ENCODE measurements at places on chromosomes 12 and 14.

DNA sequence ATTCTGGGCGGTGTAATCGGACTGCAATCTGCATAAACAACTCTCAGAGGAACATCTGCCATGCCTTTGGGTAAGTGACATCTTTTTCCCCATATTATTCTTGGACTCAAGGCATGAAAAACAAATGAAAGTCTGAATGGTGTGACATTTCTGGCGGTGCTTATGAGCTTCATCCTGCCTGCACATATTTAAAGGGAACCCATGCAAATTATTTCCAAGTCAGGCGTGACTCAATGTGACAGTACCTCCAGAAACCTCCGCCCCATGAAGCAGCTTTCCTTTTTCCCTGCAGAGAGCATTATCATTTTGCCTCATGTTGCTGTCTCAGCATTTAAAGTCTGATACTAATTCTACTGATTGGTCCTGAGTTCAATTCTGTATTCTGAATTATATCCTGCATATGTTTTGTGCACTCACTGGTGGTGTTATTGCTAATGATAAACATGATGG, 585.4 kb downstream of the SNAPC1 start:
- no peak for DNase-seq

GRCh38 chr14:105107781-105108515, 42.7 kb upstream of the GPR132 start:
- DNase-seq: no peak

DNA sequence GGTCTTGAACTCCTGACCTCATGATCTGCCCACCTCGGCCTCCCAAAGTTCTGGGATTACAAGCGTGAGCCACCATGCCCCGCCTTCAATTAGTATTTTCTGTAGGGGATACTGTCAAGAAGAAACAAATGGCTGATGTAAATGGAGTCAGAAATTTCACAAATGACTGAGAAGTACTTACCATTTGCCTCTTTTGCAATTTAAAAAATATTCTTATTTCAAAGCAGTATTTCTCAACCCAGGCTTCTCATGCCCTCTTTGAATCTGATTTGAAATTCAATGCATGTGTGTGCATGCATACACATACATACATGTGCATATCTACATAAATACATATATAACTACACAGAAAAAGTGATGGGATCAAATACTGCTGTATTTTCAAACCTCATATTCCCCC, 4.4 kb downstream of the PSMA6 start:
- no peak for DNase-seq

- DNase-seq: no peak
Measured at GRCh38 chr14:79166171-79166570, 996.0 kb downstream of the NRXN3 start.

GRCh38 chr14:67955261-67955660, 135.7 kb downstream of the RAD51B start:
- DNase-seq: no peak

DNA sequence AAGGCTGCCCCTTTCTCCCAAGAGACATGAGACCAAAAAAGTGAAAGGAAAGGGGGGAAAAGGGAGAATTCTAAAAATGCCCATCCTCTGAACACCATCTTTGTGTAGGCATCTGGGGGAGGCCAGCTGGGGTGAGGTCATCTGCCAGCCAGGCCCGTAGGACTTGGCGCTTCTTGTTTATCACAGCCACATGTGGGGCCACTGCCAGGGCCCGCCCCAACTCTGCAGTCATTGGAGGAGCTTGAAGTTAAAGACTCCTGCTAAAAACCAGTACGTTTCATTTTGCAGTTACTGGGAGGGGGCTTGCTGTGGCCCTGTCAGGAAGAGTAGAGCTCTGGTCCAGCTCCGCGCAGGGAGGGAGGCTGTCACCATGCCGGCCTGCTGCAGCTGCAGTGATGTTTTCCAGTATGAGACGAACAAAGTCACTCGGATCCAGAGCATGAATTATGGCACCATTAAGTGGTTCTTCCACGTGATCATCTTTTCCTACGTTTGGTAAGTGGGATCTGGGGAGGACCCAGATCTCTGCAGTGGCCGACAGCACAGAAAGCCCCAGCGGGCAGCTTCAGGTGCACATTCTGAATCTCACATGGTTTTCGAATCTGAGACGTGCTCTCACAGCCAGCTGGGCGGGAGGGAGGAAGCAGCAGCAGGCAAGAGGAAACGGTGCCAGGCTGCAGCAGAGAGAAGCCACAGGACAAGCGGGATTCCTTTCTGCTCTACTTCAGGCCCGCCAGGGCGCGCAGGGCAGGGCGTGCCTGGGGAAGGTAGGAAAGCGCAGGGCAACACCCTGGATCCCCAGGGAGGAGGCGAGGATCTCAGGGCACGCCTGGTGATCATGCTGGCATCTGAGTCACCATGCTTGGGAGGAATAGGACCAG, at the start of gene P2RX7:
Gene P2RX7 (plus strand): TSS at position 276 of the 881 bp plus-strand sequence. CDS start 95 bp downstream, at position 371.
- DNase-seq: peak; percentile 76

- DNase-seq: no peak
Measured at GRCh38 chr12:92446083-92446460, 256.7 kb upstream of the PLEKHG7 start.

GRCh38 chr12:40015345-40015744, 90.5 kb downstream of the SLC2A13 start:
- DNase-seq: no peak

GRCh38 chr12:6765634-6766581, at the start of gene PTMS:
Gene PTMS (plus strand): TSS chr12:6766363. CDS start chr12:6766706, 343 bp downstream.
- DNase-seq: no peak

DNA sequence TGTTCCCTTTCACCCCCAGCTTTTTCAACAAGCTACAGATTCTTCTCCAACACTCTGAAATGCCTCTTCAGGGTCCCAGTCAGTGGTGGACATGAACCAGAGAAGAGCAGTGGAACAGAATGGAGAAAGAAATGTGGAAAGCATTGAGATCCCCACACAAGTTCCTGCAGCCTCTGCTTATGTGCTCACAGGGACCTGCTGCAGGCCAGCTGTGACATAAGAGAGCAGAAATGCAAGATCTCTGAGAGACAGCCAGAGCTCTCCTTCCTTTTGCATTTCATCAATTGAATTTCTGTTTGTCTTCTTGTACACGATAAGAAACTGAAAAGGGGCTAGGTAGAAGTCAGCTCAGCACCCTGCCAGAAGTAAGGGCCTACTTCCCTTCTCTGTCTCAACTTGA, 6.2 kb downstream of the MDM1 start:
- DNase-seq: no peak

- peak; percentile 87 for DNase-seq
Measured at GRCh38 chr12:27549801-27550652, 26.0 kb downstream of the PPFIBP1 start.

DNA sequence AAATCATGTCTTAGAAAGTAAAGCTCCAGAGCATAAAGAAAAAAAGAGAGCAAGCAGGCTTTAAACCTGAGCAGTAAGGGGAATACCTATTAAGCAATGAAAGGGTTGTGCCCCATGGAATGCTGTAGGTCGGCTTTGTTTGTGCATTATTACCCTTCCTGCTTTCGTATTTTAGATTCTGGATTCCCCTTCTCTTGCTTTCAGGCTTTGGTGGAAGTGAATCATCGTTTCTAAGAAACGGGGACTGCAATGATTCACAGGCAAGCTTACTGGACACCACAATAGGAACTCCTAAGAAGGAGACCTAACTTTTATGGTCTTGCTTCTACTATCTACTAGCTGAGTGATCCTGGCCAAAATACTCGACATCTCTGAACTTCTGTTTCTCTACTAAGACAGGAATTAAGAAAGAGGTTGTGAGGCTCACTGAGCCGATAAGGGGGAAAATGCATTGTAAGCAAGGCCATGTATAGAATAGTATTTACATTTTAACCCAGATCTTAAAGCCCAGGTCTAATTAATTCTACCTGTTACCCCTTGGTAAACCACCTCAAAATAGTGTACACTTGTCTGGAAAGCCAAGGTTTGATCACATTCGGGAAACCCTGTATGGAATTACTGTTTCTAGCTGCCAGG, 1.2 kb upstream of the BMAL2 start:
- DNase-seq: no peak

DNA sequence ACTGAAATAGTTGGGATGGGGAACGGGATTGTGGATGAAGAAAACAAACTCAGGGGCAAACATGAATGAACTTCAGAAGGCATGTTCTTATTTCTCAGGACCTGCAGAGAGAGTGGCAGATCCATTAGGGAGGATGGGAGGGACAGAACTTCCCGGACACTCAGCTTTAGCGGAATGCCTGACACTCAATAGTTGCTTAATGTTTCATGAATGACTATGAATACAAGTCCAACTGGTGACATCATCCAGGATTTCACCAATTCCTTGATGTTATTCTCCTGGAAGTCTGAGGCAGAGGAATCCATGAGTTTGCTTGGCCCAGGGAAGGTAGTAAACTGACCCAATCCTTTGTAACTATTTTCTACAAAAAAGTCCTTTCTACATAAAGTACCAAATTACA, 37.8 kb upstream of the LRRC10 start:
- no peak for DNase-seq

DNA sequence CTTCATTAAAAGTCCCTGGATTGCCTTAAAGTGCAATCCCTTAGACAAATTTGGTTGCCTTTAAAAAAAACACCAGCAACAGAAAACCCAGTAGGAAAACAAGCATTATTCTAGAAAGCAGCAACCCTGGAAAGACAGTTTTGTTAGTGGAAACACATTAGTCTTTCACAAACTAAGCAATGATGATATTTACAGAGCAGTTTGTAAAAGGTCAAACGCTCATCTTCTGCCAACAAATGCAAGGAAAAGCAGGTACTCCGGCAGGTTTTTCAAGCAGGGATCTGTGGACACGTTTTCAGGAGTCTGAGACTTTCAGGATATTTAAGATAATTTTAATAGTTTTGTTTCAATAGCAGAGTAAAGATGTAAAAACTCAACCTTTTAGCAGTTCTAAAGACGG, 202.2 kb downstream of the EXOC5 start:
- DNase-seq: no peak

- DNase-seq: no peak
Measured at GRCh38 chr14:30838351-30838750, 36.0 kb upstream of the COCH start.

DNA sequence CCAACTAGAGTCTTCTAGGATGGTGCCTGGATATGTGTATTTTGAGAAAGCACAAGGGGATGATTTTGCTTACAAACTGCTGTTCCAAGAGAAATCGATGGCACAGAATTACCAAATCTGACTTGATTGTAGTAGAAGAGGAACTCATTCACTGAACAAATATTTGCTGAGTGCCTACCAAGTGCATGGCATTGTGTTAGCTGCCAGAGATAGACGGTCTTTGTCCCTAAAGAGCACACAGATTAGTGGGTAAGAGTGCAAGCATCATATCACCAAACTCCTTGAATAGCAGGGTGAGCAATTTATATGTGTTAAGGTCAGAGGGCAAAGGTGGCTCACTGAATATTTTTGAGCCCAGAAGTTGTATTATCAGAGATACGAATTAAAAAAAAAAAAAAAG, 3.5 kb upstream of the FOXN3 start:
- no peak for DNase-seq

DNA sequence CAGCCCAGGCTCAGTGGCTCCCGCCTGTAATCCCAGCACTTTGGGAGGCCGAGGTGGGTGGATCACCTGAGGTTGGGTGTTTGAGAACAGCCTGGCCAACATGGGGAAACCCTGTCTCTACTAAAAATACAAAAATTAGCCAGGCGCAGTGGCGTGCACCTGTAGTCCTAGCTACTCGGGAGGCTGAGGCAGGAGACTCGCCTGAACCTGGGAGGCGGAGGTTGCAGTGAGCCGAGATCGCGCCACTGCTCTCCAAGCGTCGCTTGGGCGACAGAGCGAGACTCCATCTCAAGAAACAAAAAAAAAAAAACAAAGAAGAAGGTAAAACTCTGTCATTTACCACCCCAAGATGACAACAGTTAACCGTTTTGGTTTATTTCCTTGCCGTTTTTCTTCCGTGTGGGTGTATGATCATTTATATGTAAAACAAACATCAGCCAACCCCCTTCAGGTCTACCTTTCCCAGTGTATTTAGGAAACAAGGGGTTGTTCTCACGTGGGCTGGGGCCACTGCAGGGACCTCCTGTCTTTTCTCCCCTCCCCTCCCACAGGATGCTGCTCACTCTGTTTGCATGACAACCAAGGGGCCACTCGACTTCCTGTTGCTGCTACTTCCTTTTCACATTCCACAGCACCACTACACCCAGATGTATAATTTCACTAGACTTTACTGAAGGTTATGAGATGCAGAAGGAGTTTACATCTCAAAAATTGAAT, 13.6 kb downstream of the TTC9 start:
- DNase-seq: peak; percentile 66

DNA sequence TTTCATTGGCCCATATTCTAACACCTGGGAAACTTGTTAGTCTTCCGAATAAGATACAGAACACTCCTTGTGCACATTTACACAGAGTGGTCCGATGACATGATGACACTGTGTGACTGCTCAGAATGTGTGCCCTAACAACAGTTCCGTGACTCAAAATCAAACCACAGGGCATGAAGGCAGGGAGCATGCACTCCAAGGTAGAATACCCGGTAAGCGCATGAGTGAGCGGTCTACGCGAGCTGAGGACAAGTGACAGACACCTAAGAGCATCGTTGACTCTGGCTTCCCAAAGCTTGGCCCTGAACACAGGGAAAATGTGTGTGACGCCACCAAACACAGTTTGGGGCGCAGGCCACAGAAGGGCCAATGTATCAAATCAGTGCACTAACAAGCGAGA, 18.6 kb downstream of the CLIP1 start:
- no peak for DNase-seq

GRCh38 chr12:88753707-88754106, 173.4 kb upstream of the KITLG start:
- no peak for DNase-seq

GRCh38 chr14:89479802-89480201, 62.8 kb upstream of the FOXN3 start:
- DNase-seq: peak; percentile 42

DNA sequence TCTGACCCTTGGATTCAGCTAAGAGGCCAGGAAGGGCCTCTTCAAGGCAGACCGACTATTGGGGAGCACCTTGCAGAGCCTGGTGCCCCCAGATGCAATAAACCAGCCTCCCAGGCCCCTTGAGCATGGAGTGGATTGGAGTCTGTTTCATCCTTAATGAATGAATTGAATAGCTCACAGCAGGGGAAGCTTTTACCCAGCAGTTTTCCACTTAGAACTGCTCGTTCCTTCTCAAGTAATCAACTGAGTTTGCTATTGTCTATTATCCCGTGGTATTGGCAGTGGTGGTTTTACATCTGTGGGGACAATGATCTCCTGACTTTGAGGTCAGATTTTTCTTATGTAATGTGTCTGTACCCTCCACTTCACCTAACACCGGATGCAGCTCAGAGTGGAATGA, 197.6 kb downstream of the AACS start:
- DNase-seq: no peak

Data from HL-60 (cell line).